Stimulated activated CD8-positive, alpha-beta memory T cell treated with anti-CD3 and anti-CD28 coated beads, Interleukin-4, amount 100 ng/mL, for 4 hours (primary cell): ENCODE measurements at places on chromosomes 7 and 10.

GRCh38 chr10:29533696-29534285, 101.0 kb downstream of the SVIL start:
- no peak for DNase-seq

GRCh38 chr7:96248405-96248804, 73.5 kb downstream of the SLC25A13 start:
- DNase-seq = no peak

DNA sequence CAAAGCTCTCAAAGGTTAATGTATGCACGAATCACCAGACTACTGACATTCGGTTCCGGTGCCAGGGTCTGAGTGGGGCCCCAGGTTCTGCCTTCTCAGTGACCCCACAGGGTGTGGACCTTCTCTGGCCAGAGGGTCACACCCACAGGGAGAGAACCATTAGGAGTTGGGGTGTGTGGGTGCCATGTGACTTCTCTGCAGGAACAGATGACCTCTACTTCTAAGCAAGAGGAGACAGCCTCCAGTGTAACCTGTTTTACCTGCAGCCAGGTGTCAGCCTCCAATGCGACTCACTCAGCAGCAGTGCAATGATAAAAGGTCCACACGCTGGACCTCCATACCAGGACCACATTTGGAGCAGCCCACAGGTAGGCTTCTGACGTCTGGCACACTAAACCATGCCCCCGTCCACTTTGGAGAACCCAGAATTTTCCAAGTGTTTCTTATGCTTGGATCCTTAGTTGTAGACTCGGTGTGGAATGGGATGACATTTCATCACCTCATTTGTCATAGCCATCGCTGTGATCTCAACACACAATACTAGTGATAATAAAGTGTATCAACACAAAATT, 16.2 kb upstream of the INSIG1 start:
- no peak for DNase-seq

DNA sequence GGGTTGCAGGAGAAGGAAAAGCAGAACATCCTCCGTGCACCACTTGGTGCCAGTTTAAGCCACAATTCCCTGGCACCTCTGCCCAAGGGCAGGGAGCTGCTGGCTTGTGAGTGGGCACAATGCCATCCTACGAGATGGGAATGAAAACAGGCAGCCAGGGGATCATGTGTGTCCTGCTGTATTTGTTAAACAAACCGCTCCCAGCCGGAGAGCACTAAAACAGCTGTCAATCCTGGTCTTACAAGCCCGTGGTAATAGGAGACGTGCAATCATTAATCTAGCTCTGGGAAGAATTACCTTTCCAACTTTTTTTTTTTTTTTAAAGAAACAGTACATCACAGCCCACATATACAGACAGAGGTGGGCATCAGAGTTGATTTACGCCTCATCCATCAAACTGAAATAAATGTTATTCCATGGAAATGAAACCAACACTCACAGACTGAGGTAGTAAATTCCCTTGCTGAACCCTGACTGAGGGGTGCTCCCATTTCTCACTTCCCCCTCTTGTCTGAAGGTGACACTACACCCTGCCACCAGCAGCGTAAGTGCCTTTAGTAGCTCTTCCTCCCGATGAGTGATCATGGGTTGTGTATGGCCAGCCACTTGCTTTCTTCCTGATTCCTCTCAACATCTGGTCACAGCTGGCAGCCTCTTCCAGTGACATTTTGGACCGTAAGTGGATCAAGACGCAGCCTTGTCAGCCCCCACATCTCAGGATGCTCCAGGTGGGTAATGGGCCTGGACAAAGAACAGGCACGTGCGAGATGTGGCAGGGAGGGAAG, 143.8 kb downstream of the TEX36 start:
- DNase-seq = no peak

GRCh38 chr7:115933471-115933870, 97.1 kb downstream of the TFEC start:
- no peak for DNase-seq

DNA sequence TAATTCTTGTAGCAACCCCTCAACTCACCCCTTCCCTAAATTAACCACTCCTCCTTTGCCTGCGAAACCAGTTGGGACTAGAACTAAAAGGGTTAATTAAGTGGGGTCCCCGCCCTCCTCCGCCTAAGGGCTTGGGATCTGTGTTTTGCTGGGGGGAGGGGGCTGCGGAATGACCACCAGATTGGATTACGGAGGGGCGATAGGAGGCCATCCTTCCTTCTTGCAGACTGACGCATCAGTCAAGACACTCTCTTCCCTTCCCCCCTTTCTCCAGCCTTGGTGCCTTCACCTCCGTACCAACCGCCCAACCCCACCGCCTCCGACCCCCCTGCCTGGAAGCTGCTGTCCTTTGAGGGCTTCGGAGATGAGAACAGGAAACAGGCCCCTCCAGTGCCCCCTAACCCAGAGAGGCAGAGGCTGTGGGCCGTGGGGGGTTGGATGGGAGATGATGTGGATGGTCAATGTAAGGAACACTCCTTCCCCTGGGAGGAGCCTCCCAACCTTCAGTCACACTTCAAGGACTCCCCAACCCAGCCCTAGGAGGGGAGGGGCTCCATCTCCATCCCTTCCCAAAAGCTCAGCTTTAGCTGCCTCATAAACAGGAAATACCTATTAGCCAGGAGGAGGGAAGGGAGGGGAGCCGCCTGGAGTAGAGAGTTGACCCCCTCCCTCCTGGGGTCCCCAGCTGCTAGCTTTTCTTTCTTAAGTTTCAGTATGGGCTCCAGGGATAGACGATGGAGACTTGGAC, 997 bp upstream of the LDB1 start:
- DNase-seq = no peak

DNA sequence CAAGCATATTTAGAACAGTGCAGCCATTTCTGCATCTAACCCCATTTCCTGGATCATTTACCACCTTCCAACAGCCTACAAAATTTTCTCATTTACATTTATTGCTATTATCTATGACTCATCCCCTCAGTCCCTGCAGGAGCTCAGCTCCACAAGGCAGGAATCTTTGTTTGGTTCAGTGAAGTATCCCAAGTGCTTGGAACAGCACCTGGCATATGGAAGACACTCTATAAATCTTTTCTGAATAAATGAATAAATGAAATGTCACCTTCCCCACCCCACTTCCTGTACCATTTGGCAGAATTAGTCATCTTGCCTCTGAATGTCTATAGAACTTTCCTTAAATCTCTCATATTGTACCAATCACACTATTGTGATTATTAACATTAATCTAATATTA, 110.7 kb downstream of the HIP1 start:
- DNase-seq = no peak

DNA sequence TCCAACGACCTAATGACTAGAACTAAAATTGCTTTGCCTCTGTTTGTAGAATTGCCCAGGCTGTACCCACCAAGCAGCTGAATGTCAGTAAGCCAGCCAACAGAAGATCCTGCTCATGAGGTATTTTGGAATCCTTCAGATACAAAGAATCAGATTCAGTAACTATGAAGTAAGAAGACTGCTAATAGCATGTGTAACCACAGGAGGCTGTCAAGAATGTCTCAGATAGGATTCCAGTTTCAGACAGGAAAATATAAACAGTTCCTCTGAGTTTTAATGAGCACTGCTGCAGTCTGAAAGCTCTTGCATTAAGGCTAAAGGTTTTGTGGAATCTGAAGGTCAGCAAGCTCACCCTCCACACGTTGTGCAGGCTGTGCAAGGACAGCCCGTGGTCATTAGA, 112.6 kb upstream of the ADAM12 start:
- no peak for DNase-seq

DNA sequence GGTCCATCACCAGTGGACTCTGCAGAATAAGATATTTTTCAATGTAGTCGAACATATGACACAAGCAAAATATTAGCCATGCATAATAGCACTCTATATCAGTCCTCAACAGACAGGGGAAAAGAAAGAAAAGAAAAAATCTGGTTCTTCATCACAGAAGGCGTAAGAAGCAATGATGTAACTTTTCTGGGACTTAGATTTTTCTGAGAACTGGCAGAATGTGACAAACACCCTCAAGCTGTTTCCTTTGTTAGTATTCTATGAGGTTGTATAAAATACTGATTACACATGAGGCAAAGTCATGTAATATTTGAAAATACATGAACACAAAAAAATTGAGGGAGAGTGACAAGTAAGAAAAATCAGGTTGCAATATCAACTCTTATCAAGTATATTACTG, 84.9 kb downstream of the CNOT4 start:
- no peak for DNase-seq

GRCh38 chr10:132101529-132101928, 35.8 kb downstream of the JAKMIP3 start:
- DNase-seq = no peak

DNA sequence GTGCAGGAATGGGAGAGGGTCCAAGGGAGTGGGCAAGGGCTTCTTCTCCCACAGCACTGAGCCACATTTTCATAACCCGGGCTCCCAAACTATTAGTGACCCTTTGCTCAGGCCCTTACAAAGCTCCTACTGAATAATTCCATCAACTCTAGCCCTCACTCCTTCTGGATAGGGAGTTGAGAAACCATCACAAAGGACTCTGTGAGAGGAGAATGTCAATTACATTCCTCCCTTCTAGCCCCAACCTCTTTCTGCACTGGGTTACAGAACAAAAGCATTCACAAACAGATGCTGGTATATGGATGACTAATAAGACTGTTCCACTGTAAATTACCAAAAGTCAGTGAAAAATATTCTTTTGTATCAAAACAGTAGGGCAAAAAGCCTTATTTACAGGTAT, 203.7 kb downstream of the SORCS1 start:
- DNase-seq = no peak

DNA sequence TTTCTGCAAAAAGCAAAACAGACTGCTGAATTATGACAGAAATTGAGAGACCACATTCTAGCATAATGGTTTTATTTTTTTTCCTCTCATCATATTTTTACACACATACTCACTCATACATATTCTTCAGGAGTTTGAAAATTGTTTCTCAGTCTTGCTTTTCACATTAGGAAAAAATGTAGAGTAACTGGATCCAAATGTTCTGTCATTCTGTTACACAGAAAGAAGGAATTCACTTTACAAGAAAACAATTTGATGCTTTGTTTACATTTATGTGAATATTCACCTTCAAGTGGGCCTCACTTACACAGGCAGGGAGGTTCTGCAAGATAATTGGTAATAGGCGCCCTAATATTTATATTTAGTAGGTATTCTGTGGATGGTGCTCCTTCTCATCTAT, 82.0 kb downstream of the ARL4A start:
- DNase-seq = no peak

GRCh38 chr7:18401757-18402156, 93.8 kb upstream of the HDAC9 start:
- DNase-seq = no peak

DNA sequence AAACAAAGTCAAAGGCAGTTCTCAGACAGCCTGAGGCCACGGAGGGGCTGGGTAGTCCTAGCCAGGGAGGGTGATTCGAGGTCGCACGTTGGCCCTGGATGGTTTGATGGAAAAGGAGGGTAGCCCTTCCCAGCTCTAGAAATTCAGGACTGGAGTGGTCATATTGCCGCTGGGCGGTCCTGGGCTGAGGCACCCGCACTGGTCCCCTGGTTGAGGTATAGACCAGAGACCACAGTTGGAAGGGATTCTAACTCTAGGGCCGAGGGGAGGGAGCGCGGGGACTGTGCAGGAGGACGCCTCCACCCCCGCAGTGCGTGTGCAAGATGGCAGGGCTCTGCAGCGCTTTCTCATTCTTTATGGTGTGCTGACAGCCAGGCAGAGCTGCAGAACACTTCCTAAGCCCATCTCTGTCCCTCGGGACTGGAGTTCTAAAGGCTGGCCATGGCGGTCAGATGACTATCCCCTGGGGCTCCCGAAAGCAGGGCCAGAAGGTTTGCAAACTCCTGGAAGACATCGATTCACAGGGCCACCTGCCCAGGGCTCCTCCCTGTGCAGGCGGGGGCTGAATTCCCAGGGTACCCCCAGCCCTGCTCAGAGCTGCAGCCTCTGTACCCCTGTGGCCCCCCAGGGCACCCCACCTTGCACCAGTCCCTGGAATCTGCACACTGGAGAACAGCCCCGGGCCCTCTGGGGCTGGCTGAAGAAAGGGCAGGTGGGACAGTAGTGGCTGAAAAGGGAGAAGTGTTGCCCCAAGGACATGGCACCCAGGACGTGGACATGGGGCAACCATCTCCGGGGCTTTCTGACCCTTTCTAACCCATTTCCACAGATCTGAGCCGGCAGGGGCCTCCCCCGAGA, 51.0 kb upstream of the ELN start:
- no peak for DNase-seq

DNA sequence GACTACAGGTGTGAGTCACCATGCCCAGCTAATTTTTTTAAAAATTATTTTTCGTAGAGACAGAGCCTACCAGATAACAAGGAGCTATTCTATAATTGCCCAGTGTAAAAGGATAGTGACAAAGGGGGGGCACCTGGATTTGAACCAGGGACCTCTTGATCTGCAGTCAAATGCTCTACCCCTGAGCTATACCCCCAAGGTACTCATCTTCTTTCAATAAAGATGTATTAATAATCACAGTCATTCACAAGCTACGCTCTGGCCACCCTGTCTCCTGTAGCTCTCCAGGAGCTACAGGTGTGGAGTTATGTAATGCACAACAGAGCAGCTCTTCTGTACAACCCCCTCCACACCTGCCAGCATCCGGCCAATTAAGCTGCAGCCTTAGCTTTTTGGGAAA, 83.5 kb downstream of the ZNF777 start:
- DNase-seq = no peak

DNA sequence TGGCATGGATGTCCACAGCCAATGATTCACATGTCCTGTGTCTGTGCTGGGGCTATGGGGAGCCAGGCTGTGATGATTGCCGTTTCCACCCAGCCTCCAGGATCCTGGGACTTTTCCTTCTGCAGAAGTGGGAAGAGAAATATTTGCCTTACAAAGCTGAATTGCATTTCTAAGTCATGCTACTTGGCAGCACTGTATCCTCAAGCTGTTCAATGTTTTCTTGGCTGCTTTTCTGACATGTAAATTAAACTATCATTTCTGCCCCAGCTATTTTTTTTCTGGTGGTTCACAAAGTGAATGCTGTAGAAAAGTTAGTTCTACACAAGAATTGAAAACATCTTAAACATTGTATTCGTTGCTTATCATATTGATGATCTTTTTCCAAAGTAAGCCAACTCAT, 51.9 kb upstream of the TCERG1L start:
- DNase-seq = no peak

DNA sequence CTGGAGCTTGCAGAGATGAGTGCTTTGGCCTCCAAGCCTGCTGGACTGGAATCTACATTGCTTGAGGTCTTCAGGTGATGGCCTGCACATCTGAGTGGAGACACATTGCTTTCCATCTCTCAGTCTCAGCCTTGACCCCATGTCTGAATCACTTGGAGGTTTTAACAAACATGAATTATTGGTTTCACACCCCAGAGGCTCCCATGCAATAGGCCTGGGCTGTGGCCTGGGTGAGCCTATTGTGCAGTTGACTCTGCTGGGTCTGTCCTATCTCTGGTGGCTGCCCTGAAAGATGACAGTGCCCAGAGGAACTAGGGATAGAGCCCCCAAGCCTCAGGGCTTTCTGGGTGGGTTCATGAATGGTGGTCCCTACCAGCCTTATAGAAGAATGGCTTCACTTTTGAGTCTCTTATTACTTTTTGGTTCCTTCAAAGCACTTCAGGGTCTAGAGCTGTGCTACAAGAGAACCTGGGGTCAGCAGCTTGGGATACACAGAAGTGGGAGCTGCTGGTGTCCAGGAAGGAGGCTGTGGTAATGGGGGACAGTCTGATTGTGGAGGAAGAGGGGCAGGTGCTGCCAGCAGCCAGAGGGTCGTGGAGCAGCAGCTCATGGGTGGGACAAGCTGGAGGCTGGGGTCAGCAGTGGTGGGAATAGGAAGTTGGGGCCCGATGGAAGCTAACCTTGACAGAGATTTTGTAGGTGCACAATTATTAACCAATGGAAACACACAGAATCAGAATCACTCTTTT, 5.5 kb downstream of the RAMP3 start:
- DNase-seq = no peak
